Left lobe of liver (tissue), 2 donors: ENCODE measurements at places on chromosomes 5 and 9. TPM values are rescaled to one million over a fixed set of nuclear protein-coding genes. Genes with fewer than 3 reads are reported as not detected.

DNA sequence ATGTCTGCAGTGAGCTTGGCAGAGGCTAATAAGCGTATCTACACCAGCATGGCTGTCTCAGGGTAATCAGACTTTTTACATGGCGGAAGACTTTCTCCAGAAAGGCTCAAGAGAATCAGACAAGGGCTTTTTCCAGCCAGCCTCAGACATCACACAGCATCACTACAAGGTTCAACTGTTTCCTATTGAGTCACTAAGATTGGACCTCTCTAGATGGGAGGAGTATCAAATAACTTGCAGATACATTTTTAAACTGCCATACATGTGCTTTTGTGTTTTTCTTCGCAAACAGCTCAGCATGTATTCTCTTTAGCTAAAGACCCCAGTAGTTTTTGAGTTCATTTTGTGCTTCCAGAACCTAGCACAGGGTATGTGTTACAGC lies 22.9 kb upstream of the PIK3R1 start:
- DNase-seq = no peak

DNA sequence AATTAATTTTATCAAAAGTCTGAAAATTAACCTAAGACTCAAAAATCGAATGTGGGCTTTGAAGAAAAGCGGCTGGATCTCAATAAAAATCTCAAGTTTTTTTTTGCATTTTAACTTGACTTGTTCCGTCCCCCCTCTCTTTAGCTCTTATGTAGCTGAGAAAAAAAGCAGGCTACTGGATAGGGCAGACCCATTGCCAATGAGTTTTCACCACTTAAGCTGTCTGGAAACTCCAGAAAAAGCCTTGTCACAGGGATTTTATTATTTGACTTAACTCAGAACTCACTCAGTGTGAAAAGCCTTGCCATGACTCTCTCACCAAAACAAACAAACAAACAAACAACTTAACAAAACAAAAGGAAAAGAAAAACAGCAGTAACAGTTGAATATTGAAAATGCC lies 247.4 kb downstream of the CDH9 start:
- no peak for DNase-seq

GRCh38 chr9:111900858-111901612 lies 4.4 kb downstream of the UGCG start:
- DNase-seq = no peak

GRCh38 chr9:103819936-103820335 lies 274.2 kb upstream of the SMC2 start:
- DNase-seq = no peak

GRCh38 chr9:96169484-96169883 lies 132.5 kb downstream of the HSD17B3 start:
- no peak for DNase-seq

DNA sequence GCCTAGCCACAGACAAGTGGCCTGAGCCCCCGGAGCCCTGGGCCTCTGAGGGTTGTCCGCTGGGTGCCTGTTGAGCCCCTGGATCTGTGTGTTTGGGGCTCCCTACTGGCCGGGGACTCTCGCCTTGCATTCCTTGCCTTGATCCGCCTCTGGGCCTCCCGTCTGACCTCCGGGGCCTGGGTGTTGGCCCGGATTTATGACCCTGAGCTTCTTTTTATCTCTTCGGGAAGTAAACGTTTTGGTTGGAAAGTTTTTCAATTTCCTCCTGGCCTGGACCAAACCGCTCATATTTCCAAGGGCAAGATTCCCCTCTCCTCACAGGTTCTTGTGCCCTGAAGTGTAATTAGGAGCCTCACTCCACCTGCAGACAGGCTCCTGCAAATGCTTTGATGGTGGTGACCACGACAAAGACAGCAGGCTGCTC lies 69.3 kb upstream of the EGFLAM start:
- no peak for DNase-seq

- DNase-seq = no peak
These were observed 312.2 kb downstream of the SLIT3 start for GRCh38 chr5:168988699-168989098.

GRCh38 chr5:109703829-109704228 lies 14.1 kb downstream of the MAN2A1 start:
- DNase-seq = no peak

GRCh38 chr9:21443849-21444625 lies 3.8 kb downstream of the IFNA1 start:
- no peak for DNase-seq

DNA sequence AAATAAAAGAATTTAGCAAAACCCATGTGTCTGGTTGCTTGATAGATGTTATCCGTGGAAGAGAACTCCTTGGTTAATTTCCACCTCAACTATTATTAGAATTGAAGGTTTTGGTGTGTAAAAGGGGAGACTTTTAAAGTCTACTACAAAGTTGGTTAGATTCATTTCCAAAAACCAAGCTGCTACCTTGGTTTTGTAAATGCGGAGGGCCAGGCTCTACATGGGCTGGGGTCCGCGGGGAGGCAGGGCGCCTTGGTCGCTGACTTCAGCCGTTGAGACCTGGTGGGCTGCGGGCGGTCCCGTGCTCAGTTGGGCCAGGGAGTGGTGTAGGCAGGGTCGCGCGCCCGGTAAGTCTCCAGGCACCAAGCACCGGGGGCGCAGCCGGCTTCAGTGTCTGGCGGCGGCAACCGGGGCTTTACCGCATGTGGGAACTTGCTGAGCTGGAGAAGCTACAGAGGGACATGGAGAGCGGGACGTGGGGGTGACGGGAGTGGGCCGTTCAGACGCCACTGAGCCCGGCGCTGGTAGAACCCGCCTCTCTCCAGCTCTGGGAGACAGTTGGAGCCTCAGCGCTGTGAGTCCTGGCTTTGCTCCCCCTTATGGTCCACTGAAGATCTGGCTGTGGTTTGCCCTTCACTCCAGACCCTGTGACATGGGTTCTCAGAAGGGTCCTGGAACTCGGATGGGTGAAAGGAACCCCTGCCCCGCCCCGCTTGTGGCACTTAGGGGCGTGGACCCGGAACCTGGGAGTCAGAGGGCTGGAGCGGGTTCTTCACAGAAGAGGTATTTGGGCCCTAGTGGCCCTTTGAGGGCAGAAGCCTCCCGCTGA lies 11.8 kb downstream of the NR2F1 start:
- no peak for DNase-seq

DNA sequence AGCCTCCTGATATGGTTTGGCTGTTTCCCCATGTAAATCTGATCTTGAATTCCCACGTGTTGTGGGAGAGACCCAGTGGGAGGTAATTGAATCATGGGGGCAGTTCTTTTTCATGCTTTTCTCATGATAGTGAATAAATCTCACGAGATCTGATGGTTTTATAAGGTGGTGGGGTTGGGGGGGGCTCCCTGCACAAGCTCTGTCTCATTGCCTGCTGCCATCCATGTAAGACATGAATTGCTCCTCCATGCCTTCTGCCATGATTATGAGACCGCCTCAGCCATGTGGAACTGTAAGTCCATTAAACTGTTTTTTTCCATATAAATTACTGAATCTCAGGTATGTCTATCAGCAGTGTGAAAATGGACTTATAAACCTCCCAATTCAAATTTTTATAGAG lies 12.8 kb downstream of the XRCC4 start:
- DNase-seq = no peak

DNA sequence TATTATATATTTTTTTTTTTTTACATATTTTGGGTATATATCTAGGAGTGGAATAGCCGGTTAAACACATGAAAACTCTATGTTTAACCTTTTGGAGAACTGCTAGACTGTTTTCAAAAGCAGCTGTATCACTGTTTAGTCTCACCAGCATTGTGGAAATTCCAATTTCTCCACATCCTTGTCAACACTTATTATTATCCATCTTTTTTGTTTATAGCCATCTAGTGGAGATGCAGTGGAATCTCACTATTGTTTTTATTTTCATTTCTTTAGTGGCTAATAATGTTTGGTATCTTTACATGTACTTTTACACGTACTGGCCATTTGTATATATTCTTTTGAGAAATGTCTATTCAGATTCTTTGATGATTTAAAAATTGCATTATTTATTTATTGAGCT lies 22.7 kb upstream of the CCDC180 start:
- DNase-seq = no peak

DNA sequence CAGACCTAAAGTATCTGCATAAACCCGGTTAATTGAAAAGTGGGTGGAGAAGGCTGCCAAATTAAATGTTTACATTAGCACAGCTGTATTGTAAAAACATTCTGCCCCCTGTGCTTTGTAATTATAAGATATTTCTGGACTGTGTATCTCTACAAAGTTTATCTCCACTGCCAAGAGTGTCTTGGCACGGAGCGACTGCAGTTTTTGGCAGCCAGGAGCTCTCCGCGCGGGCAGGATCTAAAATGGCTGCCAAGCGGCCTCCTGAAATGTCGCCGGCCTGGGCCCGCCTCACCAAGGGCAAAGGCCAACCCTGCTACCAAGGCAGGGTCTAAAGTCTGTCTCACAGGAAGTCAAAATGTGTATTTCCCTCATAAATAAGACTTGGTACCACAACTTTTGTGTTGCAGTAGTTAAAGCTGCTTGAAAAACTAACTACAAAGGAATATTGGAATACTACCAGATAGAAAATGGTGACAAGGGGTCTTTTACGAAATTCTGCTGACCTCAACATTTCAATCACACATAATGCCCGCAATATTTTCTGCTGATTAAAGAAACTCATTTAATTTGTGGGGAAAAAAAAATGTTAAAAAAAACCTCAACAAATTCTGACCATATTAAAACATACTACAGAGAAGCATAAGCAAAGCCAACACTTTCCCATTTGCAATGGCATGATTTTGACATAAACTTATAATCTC lies 110.4 kb downstream of the NFIB start:
- peak; percentile 92 for DNase-seq

- DNase-seq = peak; percentile 53
These were observed 158.1 kb upstream of the SHB start for GRCh38 chr9:38227061-38227540.

DNA sequence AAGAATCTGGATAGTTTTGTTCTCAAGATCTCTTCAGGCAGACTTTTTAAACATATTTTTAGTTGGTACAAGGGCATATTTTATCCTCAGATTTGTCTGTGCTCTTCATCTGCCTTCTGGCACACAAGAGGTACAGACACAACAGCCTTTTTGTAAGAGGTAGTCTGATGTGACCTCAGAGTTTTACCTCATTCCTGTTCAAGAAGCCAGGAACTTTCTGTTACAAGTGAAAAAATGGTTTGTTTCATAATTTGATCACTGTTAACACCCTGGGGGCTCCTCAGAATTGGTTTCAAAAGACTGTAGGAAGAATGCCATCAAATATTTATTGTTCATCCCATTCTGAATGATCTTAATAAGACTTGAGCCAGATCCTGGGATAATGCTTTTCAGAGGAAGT lies 136.7 kb downstream of the PRKACG start:
- no peak for DNase-seq

DNA sequence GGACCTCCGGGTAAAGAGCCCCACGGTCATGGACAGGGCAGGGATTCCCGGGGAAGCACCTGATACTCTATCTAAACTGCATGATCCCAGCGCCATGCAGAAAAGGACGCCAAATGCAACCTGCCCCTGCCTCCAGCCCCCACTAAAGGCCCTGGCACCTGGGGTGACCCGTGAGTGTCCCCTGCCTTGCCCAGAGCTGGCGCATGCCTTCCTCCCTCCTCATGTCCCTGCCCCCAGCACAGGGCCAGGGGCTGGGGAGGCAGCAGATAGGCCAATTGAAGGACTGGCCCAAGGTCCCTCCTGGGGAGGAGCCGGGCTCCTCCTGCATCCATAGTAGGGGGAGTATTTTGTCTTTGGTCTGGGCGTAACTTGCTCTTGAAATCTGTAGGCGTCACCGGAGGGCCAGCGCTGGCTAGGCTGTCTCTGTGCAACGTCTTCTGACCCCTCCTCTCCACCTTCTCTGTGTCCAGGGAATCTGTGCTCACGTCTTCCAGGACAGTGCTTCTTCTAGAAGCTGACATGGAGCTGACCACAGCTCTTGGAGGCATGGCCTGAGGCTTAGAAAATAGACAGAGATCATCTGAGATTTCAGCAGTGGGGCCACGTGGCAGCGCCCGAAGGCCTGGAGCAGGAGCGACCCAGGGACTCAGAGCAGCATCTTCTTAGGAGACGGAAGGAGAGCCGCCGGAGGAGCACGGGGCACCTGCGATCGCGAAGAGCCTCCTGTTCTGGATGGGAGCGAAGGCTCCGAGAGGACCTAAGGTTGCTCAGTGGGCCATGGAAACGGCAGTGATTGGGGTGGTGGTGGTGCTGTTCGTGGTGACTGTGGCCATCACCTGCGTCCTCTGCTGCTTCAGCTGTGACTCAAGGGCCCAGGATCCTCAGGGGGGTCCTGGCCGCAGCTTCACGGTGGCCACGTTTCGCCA lies 660 bp downstream of the SPAAR start:
- DNase-seq = no peak

- no peak for DNase-seq
These were observed 116.5 kb downstream of the SNX18 start for GRCh38 chr5:54634089-54634488.

- peak; percentile 68 for DNase-seq
These were observed 28.7 kb upstream of the ACOT12 start for GRCh38 chr5:81422671-81423070.

DNA sequence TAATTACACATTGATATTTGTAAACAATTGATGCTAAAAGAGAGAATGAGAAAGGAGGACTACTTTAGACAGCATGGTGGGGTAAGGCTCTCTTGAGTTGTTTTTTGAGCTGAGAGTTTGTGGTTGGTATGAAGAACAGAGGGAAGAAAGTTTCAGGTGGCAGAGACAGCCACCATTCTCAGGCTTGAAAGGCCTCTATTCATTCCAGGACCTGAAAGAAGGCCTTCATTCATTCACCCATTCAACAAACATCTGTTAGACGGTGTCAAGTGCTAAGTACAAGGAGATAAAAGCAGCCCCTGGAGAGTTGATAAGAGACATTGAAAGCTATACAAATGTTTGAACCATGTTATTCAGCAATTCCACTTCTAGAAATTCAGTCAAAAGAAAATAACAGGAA lies 21.7 kb upstream of the ADAM19 start:
- DNase-seq = no peak

GRCh38 chr5:148912714-148913398 lies 86.4 kb downstream of the ADRB2 start:
- DNase-seq = no peak

Gene PCSK5
- total RNA-seq = 3.2 TPM

Gene DNM1
- 3.7 TPM for total RNA-seq

Gene C9orf50
- not detected for total RNA-seq

Gene ERAP2
- 7.1 TPM for total RNA-seq

Gene MYMK
- total RNA-seq = not detected

Gene SPATA31A3
- total RNA-seq = not detected

Gene FAM193B
- 69.0 TPM for total RNA-seq

Gene PCDHA13
- 0.28 TPM for total RNA-seq

Gene TLX3
- total RNA-seq = not detected

Gene TEK
- total RNA-seq = 4.4 TPM

Gene PPIC
- total RNA-seq = 18.6 TPM

Gene PCDHB16
- total RNA-seq = 0.58 TPM

Gene GCNT4
- total RNA-seq = 0.25 TPM
